Kidney (tissue), 22 donors: ENCODE measurements at places on chromosomes 6 and 20. TPM values are rescaled to one million over a fixed set of nuclear protein-coding genes. Genes with fewer than 3 reads are reported as not detected.
A peak's percentile ranks its signal among the peaks of the same experiment; 100 is the strongest.

DNA sequence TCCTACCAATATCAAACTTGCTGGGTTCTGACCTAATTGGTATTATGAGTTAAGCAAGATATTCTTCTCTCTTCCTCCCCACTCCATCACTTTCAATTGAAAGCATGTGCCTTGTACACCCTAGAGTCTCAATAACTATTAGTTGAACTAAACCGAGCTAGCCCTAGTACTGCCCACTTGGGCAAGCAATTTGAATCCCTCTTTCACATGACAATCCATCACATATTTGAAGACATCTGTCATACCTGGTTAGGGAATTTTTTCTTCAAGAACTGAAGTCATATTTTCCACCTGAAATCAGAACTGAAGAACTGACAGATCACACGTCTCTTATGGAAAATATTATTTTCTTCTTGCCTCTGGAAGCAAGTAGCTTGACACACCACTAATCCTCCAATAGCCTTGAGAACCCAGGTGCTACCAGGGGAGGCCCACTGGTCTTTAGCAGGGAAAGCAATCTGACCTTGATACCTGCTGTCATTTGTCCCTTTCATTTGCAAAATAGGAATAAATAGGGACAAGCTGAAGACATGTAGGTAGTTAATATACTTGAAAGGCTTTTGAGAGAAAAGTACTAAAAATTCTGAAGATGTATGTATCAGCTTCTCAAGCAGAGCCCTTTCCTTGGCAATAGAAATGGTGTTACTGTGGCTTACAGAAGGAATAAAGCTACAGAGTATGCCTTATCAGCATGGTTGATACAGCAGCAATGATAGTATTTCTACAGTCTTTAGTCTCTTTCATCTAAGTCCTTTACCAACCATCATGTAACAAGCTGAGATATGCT, 71.4 kb downstream of the GJA10 start:
- no peak for DNase-seq

GRCh38 chr20:36501367-36502006, 39.8 kb upstream of the MYL9 start:
- no peak for DNase-seq

DNA sequence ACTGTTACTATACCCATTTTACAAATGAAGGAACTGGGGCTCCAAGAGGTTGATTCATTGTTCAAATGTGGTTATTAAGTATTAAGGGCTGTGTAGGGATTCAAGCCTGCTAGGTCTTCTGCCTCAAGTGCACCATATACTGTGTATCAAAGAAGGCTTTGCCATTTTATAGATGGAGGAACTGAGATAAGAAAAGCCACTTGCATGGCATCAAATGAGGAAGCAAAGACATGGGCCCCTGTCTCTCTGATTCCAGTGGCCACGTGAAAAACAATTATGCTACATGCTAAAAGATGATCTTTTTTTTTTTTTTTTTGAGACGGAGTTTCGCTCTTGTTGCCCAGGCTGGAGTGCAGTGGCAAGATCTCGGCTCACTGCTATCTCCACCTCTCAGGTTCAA, 67.0 kb downstream of the TMEM200A start:
- DNase-seq = no peak

DNA sequence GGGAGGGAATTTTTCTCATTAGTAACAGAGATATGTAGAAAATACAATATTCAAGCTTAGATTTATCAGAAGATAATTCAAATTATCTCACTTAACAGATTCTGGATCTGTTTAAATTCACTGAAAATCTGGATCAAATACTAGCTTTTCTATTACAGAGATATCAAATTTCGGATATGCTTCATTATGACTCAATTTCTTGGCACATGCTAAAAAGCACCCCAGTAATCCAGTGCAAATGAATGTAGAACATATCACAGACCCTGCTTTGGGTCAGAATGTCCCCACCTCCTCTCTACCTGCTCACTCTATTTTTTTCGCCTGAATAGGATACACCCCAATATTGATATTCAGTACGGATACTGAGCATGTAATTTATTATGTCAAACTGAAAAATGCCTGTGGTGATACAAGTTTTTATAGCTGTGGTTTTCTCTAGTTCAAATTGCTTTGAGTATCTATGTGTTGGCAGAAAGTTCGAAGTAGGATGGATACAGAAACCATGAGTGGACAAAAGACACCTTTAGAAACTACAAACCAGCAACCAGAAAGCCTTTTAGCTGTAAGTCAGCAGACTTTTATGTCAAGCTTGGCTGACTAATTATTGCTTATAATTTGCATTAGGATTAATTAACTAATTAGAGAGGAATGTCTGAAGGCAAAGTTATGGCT, 290.0 kb downstream of the TFAP2B start:
- no peak for DNase-seq

DNA sequence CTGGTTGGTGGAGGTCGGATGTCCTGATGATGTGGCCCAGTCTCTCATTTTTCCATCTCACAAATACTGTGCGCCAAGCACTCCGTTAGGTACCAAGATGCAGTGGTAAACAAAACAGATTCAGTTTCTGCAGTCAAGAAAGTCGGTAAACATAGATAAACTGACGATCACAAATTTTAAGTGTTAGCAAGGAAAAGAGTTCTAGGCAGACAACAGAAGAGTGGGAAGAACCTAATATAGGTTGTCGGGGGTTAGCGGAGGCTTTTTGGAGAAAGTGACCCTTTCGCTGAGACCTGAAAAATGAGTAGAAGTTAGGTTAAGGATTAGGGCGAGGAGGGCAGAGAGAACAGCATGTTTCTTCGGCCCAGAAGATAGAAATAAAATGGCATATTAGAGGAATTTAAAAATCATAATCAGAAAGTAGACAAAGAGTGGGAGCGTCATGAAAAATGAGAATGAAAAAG, 514 bp downstream of the ORC3 start:
- DNase-seq = no peak

DNA sequence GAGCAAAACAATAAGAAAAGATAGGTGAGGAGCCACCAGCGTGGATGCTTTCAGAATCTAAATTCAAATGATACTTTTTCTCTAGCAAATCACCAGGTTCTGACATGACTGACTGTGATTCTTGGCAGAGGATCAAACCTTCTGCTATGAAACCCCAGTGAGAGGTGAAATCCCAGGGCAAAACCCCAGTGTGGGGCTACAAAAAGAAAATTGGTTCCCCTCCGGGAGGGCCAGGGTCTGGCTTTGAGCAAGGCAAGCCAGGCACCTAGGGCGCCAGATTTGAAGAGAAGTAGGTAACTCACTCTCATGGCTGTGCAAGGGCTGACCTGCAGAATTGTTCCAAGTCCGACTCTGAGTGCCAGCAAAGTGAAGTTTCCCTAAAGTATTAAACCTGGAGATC, 20.2 kb upstream of the RALGAPA2 start:
- no peak for DNase-seq

DNA sequence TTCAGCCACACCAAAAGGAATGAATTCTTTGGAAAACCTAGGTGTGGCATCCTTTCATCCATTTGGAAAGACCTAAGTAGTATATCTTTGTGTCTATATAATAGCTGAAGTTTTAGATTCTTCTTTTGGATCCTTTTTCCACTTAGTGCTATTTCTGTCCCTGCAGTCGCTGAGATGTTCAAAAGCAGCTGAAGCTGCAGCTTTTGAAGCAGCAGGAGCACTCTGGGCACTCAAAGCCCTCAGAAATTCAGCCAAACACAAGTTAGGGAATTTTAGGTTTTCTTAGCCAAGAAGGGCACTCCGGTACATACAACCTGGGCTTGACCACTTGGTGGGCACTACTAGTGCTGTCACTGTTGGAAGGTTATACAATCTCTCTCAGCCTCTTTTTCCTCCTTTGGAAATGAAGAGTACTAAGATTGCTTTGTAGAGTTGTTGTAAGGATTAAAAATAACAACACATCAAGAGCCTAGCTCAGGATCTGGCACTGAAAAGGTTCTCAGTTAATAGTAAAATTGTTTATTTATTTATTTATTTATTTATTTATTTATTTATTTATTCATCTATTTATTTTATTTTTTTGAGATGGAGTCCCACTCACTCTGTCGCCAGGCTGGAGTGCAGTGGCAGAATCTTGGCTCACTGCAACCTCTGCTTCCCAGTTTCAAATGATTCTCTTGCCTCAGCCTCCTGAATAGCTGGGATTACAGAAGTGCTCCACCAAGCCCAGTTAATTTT, 71.9 kb upstream of the SLC22A16 start:
- no peak for DNase-seq

- no peak for DNase-seq
Measured at GRCh38 chr6:168050225-168050880, 28.7 kb downstream of the FRMD1 start.

- DNase-seq = no peak
Measured at GRCh38 chr6:103886951-103887350, 972.8 kb downstream of the HACE1 start.

DNA sequence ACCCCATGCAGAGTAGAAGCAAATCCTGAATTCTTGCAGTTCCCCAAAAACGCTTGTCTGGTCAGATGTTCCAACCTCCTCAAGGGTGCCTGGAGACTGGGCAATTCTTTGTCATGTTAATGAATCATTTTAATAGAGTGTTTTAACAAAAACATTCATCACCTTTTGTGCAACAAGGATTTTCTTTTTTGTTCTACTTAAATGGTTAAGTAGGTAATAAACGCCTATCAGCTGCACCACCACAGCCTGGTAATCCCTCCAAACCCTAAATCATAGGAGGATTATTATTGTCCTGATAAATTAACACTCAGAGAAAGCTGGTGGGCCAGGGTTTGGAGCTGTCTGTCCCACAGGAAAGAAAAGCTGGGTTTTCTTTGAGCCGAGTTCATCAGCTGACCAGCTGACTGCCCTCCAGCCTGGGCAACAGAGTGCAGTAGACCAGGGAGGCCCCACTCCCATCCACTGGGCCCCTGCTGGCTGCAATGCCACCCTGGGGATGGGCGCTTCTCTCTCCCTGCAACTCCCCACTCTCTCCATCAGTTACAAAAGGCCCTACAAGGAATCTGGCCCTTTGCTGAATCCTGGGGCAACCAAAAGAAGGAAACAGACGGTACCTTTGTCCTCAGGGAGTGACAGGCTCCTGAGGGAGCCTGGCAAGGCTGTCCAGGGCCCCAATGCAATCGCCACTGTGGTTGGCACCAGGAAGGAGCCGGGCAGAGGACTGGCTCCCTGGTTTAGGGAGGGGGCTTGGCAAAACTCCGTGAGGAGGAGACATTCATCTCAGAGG, 23.1 kb upstream of the BMP7 start:
- no peak for DNase-seq

GRCh38 chr6:13357551-13358075, 29.3 kb upstream of the TBC1D7 start:
- DNase-seq = no peak

GRCh38 chr6:31898383-31899011, 999 bp upstream of the EHMT2 start:
- no peak for DNase-seq

DNA sequence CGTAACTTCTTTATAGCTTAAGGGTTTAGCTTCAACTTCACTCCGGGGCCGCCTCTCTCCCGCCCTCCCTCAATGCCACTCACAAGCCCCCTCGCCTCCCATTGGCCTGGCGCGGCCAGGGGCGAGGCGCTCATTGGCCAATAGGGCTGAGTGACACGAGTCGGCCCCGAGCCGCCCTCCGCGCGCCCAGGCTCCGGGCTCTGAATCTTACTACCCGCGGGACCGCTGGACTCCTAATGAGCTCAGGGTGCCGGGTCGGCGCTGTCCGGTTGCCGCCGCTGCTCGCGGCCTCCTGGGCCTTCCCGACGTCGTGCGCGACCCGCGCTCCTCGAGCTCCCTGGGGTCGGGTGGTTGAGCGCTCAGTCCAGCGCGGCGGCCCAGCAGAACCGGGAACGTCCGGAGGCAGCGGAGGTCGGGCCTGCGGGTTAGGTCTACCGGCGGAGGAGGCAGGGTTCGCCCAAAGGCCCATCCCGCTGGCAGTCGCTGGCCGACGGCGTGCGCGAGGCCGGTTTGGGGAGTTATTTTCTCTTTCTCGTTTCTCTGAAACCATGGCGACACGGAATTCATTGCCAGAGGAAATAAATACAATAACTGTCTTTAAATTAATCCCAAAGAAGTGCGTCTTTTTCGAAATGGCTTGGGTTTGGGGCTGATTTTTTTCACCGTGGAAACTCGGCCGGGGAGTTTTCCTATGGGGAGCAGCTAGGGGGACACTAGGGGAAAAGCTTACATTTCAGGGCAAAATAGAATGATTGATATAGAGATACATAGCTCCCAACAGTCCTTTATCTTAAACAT, at the start of gene SIM1:
Gene SIM1 (minus strand): TSS at position 19 of the 798 bp plus-strand sequence. CDS start 1,453 bp downstream, outside the sequence.
- DNase-seq = peak; percentile 95

- no peak for DNase-seq
Measured at GRCh38 chr6:100228437-100228833, 234.4 kb upstream of the MCHR2 start.

DNA sequence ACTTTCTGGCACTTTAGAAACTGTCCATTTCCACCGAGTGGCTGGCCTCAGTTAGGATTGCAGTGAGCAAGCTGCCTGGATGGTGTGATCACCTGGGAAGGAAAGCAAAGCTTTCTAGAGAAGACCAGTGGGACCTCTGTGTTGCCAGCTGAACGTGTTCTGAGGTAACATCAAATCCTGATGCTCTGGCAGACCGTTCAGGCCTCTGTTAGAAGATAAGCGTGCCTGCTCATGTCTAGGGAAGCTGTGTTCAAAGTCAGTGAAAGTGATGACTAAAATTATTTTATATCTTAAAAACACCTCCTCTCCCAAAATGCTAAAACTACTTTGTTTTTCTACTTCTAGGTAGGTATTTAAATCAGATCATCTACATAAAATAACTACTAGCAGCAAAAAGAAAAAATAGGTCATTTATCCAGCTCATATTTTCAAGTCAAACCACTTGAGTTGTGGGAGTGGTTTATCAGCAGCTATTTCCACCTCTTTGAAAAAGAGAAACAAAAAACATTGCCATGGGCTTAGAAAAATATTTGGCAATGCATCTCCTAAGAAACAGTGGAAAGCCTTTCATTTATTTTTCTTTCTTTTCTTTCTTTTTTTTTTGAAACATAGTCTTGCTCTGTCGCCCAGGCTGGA, 54.8 kb downstream of the CEP43 start:
- DNase-seq = no peak

GRCh38 chr6:131728296-131728939, 17.6 kb upstream of the CTAGE9 start:
- no peak for DNase-seq

- peak; percentile 44 for DNase-seq
Measured at GRCh38 chr6:20069021-20069522, 143.2 kb downstream of the MBOAT1 start.

DNA sequence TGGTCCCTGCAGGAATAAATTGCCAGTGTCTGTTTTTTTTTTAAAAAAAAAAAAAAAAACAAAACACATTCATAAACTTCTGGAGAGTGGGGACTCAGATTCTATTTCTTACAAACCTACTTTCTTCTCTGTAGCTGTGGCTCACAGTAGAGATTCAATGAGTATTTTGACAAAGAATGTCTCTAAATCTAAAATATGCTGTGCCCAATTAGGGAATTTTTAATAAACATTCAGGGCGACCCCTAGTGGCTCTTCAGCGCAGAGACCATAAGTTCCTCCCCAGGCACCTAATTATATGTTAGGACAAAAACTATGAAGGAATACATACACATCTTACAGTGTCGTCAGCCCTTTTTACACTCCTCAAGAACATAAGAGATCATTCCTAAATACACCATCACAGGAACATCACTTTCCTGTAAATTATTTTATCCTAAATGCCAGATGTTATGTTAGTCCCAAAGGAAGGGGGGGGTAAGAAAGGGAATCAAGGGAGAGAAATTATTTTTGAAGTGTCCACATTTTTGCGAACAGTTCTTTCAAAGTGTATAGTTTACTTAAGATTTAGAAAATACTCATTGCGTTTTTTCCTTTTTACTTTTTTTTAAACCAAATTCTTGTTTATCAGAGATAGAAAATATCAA, 21.8 kb upstream of the NAA20 start:
- DNase-seq = no peak

Gene PSMB9
- polyA plus RNA-seq = 52.8 TPM

Gene PRND
- not detected for polyA plus RNA-seq

Gene GATA5
- 6.9 TPM for polyA plus RNA-seq

Gene YWHAB
- 156 TPM for polyA plus RNA-seq

Gene DNAH8
- polyA plus RNA-seq = not detected

Gene HSP90AB1
- polyA plus RNA-seq = 499 TPM
